ENCODE measurements at places on chromosomes 6 and 20.

DNA sequence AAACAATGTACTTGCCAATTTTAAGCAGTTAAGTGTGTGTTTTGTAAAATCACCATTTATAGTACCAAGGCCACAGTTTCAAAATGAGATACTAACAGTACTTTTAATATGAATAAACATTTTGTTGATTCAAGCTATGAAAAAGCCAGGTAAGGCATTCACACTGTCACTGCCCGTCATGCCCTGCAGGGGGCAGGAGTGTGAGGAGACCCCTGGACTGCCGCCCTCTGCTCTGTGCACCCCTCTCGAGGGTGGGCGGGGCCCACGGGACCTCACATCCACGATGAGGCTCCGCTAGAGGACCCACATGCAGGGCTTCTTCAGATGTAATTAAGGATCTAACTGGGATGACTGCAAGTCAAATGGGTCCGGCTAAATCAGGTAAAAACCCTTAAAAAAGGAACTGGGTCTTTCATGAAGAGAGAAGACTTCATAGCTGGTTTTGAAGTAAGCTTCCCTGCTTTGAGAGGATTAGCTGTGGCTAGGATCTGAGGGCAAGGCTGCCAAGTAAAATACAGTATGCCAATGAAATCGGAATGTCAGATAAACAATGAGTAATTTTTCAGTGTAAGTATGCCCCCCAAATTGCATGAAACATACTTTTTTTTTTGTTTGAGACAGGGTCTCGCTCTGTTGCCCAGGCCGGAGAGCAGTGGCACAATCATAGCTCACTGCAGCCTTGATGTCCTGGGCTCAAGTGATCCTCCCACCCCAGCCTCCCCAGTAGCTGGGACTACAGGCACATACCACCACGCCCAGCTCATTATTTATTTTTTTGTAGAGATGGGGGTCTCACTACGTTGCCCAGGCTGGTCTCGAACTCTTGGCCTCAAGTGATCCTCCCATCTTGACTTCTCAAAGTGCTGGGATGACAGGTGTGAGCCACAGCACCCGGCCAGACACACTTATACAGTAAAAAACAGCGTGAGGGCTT, 18.7 kb downstream of the DIDO1 start:
- no peak for DNase-seq

GRCh38 chr6:162942866-162943265, 215.1 kb downstream of the PACRG start:
- DNase-seq: no peak

- no peak for DNase-seq
Observed at GRCh38 chr20:57616143-57616951, 3.9 kb downstream of the ZBP1 start.

- no peak for DNase-seq
Observed at GRCh38 chr6:135265278-135265677, 84.2 kb downstream of the MYB start.

DNA sequence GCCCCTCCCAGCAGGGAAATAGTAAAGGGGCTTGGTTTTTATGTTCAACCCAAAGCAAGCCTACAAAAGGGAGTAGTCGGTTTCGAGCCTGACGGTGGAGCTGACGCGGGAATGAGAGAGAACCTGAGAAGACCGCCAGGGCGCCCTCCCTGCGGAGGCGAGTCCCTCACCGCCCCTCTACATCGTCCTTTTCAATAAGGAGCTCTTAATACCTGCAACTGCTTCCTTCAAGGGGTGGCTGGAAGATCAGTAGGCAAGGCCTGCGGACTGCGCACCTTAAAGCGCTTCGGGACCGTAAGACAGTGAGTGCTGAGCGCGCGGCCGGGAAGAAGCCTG, 709 bp upstream of the ZNF76 start:
- no peak for DNase-seq

- DNase-seq: no peak
Observed at GRCh38 chr6:15945593-15946159, 183.2 kb upstream of the MYLIP start.

- DNase-seq: no peak
Observed at GRCh38 chr6:40170856-40171255, 236.6 kb upstream of the MOCS1 start.

- DNase-seq: no peak
Observed at GRCh38 chr6:147825848-147826247, 317.4 kb downstream of the SAMD5 start.

- no peak for DNase-seq
Observed at GRCh38 chr6:38302838-38303237, 336.9 kb downstream of the BTBD9 start.

GRCh38 chr20:63893999-63894357, 948 bp upstream of the DNAJC5 start:
- no peak for DNase-seq

DNA sequence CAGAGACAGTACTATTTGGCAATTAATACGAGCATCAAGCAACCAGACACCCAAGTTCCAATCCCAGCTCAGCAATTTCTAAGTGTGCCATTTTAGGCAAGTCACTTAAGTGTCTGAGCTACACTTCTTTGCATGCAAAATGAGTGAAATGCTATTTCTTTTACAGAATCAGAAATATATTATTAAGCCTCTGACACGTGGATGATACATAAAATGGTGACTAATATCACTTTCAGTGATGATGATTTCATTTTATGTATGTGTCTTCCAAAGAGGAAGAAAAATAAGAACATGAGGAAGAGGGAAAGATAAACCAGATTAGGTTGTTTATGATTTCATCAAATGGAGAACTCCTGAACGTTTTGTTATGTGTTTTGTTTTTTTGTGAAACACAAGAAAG, 158.6 kb downstream of the TSHZ2 start:
- no peak for DNase-seq

DNA sequence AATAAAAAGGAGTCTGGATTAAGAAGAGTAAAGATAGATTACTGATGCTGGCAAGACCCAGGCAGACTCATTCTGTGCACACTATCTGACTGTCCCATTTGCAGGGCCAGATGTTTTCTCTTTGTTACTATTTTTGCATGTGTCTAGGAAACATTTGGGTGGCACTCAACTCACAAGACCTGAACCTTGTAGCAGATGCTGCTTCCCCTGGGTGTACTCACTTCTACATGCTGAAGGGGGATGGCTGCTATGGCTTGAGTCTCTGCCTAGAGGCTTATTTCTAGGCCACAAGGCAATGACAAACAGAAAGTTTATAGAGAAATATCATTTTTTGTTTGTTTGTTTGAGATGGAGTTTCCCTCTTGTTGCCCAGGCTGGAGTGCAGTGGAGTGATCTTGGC, 351.4 kb downstream of the FOXA2 start:
- DNase-seq: no peak

- peak; percentile 89 for DNase-seq
Observed at GRCh38 chr6:36126553-36127458, 3.5 kb upstream of the MAPK13 start.

DNA sequence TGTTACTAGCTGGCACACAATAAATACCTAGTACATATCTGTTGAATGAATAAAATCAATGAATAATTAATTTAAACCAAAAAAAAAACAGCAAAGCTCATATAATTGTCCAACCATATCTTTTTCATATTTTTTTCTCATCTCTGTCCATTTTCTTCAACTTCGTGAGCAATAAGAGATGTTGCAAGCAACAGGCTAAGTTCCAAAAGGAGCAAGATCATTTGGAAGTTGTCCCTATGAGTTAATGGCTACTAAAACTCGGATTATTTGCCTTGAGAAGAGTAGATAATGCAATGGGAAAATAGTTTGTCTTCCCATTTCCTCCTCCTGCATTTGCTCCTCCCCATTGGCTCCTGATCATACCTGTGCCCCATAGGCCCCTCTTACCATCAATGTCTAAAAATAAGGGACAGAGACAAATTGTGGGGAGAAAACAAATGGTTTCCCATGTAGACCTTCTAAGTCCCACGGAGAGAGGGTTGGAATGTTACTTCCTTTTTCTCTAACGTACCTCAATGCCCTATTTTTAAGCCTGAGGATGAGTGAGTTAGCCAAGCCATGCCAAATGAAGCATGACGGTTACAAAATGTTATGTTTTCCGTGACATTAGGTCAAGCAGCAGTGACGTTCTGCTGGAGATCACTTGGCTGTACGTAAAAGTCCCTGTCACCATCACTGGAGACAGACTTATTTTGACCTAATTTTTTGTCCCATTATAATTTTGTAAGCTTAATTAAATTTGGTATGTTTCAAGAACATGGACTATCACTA, 217.3 kb upstream of the PREP start:
- DNase-seq: no peak

- peak; percentile 7 for DNase-seq
Observed at GRCh38 chr6:111087871-111088667, 766 bp downstream of the SLC16A10 start.

DNA sequence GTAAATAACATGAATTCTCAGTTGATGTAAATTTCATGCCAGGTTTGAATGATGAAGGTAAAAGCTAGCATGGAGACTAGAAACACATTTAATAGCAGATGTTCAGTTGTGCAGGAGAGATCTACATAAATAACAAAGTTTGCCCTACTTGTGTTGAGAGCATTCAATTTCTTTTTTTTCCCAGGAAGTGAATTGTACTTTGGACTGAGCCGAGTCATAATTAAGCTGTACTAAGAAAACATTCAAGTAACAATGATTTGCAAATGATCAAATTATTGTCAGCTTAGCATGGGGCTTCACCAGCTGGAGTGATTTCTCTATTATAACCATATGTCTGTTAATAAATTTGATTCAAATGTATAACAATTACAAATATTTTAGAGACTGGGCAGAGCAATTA, 893.5 kb upstream of the MAP3K7 start:
- no peak for DNase-seq

GRCh38 chr6:34147906-34148630, 2.2 kb upstream of the GRM4 start:
- DNase-seq: no peak

DNA sequence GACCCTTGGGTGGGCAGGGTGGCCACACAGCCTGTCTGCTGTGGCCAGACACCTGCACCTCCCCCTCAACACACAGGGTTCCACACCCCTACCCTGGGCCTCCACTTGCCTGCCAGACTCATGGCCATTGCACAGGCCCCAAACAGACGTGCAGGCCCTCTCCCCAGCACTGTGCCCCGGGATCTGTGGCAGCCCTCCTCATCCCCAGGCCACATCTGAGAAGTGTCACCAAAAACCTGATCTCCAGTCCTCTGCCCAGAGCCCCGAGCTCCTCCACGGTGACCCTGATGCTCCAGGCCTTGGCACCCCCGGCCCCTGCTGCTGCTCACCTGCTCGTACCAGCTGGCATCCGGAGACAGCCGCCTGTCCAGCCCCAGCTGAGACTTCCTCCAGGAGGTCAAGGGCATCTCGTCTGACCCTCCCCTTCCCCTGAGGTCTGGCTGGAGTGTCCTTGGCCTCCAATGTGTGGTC, 160.1 kb downstream of the DLL1 start:
- no peak for DNase-seq

- DNase-seq: no peak
Observed at GRCh38 chr6:56988145-56988544, 33.2 kb downstream of the BEND6 start.

DNA sequence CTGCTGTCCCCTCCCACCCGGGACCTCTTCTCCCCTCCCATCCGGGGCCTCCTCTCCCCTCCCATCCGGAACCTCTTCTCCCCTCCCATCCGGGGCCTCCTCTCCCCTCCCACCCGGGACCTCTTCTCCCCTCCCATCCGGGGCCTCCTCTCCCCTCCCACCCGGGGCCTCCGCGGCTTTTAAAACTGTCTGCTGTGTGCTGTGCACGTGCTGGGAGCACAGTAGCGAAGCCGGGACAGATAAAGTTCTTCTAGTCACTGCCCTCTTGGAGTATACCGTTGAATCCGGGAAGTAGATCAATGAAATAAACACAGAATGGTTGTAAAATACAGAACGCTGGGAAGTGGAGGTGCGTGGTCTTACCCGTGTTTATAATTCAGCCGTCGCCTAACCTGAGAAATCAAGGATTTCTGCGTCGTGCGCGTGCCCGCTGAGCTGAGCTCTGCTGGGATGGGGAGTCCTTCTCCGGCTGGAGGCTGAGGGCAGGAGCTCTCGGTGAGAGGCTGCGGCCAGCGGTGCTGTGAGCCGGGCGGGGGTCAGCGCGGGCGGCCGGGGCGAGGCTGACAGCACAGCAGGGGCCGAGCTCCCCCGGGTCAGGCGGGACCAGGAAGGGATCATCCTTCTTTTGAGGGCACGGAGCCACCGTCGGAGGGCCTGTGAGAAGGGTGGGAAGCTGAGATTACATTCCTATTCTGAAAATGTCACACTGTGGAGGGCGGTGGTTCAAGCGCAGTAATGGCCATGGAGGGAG, 19.6 kb upstream of the KIF25 start:
- DNase-seq: no peak

GRCh38 chr20:50215101-50215690, 24.6 kb downstream of the CEBPB start:
- peak; percentile 39 for DNase-seq

- peak; percentile 90 for DNase-seq
Observed at GRCh38 chr6:40504274-40504673, 82.9 kb downstream of the LRFN2 start.

DNA sequence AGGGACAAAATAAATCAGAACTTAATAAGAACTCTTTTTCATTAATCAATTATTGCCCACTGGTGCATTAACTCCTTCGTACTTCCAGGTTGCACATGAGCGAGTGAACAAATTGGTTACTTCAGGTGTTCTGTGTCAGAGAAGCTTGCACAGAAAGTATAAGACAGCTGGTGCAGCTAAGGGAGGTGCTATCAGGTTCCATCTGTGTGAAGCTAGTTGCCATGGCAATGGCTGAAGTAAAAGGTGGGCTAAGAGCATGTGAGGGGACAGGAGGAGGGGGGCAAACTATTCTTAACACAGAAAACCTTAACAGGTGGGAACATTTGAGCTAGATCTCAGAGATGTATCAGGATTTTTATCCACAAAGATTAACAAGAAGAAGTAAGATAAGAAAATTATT, 81.6 kb downstream of the MANEA start:
- no peak for DNase-seq

- DNase-seq: no peak
Observed at GRCh38 chr6:44498436-44498835, 110.9 kb downstream of the CDC5L start.

DNA sequence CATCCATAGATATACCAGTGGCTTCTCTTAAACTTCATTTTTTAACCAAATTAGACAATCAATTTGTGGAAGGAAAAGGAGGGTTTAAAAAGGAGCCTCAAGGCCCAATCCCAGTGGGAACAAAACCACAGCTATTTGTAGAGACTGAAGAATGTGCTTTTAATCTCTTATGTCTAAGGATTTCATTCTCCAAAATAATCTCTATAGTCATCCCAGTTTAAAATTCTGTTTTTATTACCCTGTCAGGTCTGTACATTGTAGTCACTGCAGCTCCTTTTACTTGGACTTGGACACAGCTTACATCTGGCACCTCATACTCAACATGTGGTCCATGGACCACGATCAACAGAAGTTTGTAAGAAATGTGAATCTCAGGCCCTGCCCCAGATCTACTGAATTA, 152.1 kb upstream of the STMND1 start:
- no peak for DNase-seq

DNA sequence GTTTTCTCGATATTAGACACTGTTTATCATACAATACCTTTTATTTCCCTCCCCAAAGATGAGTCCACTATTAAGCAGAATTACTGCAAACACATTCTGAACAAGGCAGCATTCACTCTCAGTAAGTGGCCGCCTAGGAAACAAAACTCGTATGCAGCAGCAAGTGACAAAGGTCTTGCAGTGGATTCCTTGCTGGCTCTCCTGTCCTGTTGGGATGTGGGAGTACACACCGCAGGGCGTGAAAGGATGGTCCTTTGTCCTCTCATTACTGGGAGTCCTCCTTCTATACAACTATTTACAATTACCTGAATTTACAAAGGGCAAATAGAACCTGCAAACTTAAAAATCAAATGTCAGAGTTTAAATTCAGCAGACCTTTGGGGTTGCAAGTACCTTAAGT, 16.1 kb downstream of the CTCFL start:
- DNase-seq: no peak
